ENCODE measurements at places on chromosomes 6 and 20. TPM values are rescaled to one million over a fixed set of nuclear protein-coding genes. Genes with fewer than 3 reads are reported as not detected.

GRCh38 chr6:132954936-132955335 lies 140.6 kb downstream of the RPS12 start:
- H3K27ac ChIP-seq, result no peak overlapping the region
- peaks cover 18% of the 10 kb centered on the region for H3K27me3 ChIP-seq
- peaks cover 12% of the 10 kb centered on the region for H3K4me1 ChIP-seq
- H3K36me3 ChIP-seq, result no peaks in the 10 kb centered on the region
- DNase-seq, result no peak

DNA sequence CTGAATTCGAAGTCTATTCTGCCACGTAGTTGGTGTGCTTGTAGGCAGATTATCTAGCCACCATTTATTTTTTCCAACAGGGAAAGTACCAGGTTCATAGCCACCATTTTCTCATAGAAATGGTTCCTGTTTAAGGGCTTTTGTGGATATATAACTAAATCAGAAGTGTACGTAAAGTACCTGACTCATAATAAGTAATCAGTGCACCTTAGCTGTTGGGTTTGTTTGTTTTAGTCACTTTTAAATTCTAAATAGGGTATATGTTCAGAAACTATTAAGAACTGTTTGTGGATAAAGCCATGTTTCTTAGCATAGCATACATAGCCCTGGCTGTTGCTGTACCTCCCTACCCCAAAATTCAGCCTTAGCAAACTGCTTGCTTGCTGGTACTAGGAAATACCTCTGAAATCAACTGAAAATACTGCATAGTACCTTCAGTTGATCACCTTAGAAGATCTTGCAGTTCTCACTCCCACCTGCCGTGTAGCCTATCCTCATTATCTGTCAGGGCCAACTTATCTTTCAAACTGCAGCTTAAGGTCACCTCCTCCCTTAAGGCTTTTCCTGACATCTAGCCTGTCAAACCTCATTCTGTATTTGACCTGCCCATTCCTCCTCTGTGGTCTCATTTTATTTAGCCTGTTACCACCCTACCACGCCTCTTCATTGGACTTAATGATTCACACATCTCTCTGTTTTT lies 44.6 kb upstream of the COL10A1 start:
- no peaks in the 10 kb centered on the region for H3K4me1 ChIP-seq
- no peak overlapping the region for H3K4me3 ChIP-seq
- no peak for DNase-seq
- H3K27me3 ChIP-seq, result no peaks in the 10 kb centered on the region
- no peaks in the 10 kb centered on the region for H3K36me3 ChIP-seq
- H3K27ac ChIP-seq, result no peak overlapping the region

DNA sequence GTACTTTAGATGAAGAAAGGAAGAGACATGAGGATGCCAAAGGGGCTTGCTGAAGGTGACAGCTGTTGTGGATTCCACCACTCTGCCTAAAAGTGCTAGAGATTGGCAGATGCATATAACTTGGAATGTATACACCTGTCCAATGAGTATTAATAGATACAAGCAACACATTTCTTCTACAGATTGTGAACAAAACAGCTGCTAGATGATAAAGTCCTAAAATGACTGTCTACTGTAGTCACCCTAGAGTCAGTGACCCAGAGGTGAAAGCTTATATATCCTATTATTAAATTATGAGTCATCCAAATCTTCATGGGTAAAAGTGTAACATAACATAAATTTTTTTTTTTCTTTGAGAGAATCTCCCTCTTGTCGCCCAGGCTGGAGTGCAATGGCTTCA lies 5.2 kb downstream of the RNF217 start:
- H3K4me3 ChIP-seq, result no peak overlapping the region
- peaks cover 19% of the 10 kb centered on the region for H3K4me1 ChIP-seq
- H3K27ac ChIP-seq, result no peak overlapping the region
- no peaks in the 10 kb centered on the region for H3K27me3 ChIP-seq

GRCh38 chr20:9515214-9515585 lies 810 bp downstream of the LAMP5 start:
- H3K27ac ChIP-seq, result no peak overlapping the region
- peaks cover 16% of the 10 kb centered on the region for H3K27me3 ChIP-seq
- H3K36me3 ChIP-seq, result no peaks in the 10 kb centered on the region
- H3K4me3 ChIP-seq, result peak overlapping the region; percentile 54

GRCh38 chr6:44869321-44869897 lies 458.7 kb upstream of the RUNX2 start:
- H3K4me1 ChIP-seq, result no peaks in the 10 kb centered on the region
- DNase-seq, result no peak
- no peak overlapping the region for H3K27ac ChIP-seq
- H3K27me3 ChIP-seq, result no peaks in the 10 kb centered on the region
- no peak overlapping the region for H3K4me3 ChIP-seq
- H3K36me3 ChIP-seq, result no peaks in the 10 kb centered on the region

VGLL2 gene
- not detected for total RNA-seq

SYCP2 gene
- 56.0 TPM for total RNA-seq

FAM162B gene
- total RNA-seq, result not detected

GABRR1 gene
- total RNA-seq, result not detected
